ENCODE measurements at places on chromosomes 7 and 10.

DNA sequence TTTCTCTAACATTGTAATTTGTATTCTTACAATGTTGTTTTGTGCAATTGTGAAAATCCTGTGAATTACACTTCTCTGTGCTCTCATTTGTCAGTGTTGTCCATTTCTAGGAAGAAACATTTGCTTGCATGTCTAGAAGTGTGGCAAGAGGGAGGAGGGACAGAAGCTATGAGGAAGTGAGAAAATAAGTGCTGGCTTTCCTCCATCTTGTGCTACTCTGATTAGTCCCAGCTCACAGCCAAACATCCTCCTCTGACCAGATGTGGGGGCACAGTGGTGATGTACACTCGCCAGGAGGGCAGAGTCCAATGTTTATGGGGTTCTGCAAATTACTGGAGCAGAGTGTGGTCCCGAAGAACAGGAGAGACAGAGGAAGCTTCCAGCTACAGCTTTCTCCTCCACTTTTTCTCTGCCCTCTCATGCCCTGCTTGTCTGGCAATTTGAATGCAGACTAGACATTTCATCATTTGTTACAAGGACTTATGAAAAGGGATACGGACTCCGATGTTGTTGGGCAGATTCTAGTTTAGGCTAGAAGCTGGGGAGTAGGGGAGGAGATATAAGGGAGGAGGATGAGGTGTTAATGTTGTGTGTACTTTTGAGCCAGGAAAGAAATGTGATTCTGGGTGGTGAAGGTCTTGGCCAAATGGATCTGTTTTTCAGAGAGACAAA is 131.0 kb upstream of the C1GALT1 start:
- no peak for DNase-seq

DNA sequence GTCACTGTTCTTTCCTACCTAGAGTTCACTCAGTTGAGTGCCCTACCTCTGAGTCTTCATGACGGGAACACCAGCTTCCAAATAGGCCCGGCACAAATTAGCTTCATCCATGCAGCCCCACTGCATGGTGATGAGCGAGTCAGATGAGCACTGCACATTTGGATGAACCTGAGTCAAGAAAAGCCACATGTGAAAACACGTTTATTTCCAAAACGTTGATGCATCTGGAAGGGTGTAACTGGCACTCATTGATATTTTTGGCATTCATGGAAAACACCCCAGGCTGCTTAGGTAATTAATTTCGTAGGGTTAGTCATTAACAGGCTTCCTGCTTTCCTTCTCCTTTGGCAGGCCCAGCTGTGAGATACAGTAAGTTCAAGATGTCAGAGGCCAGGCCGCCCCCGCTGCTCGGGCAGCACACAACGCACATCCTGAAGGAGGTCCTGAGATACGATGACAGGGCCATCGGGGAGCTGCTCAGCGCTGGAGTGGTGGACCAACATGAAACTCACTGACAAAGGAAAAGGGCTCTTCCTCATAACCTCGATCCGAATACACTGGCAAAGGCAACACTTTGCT is 725.2 kb downstream of the SUGCT start:
- no peak for DNase-seq

GRCh38 chr10:117164592-117165537 is 26.8 kb upstream of the VAX1 start:
- DNase-seq, result no peak

DNA sequence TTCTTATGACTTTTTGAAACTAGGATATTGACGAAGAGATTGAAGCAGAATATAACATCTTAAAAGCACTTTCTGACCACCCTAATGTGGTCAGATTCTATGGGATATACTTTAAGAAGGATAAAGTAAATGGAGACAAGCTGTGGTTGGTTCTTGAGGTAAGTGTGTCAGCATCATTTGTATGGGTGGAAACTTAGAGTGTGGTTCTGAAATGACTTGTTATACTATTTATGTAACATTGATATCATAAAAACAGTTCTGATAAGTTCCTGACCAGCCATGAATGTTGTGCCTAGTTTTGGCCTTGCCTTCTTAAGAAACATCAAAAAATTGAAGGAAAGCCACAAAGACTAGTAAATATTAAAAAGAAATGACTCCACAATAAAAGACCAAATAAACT is 20.8 kb downstream of the MYO3A start:
- DNase-seq, result no peak

GRCh38 chr7:139658908-139659675 is 118.7 kb downstream of the HIPK2 start:
- no peak for DNase-seq

DNA sequence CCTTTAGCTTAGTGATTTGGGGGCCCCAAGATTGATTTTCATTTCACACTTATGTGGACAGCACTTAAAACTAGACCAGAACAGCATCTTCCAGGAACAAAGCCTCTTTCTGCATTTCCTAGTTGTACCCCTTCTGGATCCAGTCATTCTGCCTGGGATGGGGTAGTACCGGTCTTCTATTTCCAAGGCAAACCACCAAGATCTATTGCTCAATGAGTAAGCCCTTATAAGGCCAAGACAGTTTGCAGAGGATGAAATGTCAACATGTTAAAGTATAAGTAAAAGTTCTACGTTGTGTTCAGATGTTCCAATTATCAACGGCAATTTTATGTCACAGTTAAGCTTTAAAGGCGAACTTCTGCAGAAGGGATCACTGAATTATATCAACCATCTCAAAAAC is 106.9 kb upstream of the ZNF746 start:
- DNase-seq, result no peak

DNA sequence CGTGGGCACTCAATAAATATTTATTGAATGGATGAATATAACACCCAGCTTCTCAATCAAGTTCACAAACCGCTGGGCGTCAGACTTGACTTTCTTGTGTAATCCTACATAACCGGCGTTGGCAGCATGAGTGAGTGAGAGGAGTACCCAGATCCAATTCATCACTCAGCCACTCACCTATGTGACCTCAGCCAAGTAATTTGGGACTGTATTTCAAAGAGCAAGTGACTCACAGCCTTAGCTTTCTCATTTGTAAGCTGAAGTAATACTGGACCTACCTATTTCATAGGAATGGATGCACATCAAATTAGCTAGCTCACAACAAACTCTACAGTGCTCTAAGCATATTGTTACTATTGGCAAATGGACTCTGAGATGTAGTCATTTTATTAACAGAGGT is 53.8 kb upstream of the FAM204A start:
- no peak for DNase-seq

DNA sequence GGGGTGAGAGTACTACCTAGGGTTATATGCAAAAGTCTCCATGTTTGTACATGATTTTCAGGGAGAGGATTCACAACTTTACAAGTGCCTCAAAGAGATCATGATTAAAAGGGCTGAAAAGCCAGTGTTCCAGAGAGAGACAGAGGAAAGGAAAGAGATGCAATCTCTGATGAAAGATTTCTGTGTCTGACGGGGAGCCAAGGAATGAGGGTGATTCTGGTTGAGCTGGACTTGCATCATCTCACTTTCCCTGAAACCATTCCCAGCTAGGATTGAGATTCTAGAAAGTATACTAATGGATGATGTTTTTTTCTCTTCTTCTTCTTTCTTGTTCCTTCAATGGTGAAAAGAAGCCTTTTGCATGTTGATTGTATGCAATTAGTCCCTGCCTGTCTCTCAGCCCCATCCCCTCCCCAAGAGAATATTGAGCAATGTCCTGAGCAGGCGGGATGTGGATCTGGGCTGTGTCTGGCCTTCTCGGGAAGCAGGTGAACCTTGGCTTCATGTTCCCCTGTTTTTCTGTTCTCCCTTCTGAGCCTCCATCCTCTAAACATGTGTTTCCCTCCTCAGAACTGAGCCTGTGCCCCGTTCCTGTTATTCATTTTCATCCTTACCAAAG is 186.1 kb downstream of the ZNF365 start:
- no peak for DNase-seq

- DNase-seq, result no peak
Observed at GRCh38 chr10:4154191-4154715, 369.2 kb upstream of the KLF6 start.

- DNase-seq, result no peak
Observed at GRCh38 chr10:18664841-18665478, 5.7 kb downstream of the ARL5B start.

DNA sequence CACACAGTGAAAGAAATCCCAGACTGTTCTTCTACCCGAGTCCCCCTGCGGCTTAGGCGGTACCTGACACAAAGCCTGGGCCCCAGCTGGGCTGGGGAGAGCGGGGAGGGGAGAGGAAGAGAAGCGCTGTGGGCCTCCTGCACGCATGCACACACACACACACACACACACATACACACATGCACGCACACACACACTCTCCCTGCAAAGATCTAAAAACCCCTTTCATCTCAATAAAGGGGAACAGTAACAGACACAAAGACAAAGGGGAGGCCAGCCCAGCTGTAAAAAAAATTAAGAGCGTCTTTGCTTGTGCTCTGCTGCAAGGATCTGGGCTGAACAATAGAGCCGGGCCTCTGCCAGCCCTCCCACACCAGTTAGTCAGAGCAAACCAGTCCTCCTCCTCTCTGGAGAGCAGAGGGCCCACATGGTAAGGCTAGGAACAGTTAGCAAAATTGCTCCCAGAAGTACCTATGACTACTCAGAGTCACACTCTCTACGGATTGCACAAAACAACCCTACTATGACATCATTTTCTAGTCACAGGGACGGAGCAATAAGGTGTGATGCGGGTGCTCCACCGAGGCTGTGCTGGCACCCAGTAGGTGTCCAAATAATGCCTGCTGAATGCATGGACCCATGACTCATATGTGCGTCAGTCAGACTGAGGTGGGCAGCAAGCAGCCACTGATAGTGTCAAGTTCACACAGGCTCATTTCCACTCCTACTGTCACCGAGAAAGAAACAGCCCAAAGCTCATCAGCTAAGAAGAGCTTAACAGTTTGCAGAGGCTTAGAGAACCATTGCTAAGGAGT is 9.2 kb downstream of the ITPRIP start:
- DNase-seq, result peak; percentile 60

- no peak for DNase-seq
Observed at GRCh38 chr7:12130609-12131008, 80.5 kb upstream of the TMEM106B start.

DNA sequence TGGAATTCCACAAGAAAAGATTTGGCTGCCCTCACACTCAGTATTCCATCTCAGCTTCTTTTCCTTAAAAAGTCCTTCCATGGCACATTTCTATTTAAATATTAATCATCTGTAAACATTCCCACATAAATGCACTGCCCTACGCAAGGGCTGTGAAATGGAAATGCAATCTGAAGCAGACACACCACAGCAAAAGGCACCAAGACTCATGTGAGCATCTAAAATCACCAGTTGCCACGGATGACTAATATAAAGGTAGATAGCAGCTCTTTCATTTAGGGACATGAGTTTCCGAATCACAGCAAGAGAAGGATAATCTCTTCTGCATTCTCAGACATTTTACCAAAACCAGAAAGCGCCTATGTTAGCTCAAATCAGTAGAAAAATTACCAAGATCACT is 31.6 kb downstream of the COA1 start:
- no peak for DNase-seq

GRCh38 chr10:4784667-4785333 is 41.2 kb upstream of the AKR1E2 start:
- DNase-seq, result no peak

DNA sequence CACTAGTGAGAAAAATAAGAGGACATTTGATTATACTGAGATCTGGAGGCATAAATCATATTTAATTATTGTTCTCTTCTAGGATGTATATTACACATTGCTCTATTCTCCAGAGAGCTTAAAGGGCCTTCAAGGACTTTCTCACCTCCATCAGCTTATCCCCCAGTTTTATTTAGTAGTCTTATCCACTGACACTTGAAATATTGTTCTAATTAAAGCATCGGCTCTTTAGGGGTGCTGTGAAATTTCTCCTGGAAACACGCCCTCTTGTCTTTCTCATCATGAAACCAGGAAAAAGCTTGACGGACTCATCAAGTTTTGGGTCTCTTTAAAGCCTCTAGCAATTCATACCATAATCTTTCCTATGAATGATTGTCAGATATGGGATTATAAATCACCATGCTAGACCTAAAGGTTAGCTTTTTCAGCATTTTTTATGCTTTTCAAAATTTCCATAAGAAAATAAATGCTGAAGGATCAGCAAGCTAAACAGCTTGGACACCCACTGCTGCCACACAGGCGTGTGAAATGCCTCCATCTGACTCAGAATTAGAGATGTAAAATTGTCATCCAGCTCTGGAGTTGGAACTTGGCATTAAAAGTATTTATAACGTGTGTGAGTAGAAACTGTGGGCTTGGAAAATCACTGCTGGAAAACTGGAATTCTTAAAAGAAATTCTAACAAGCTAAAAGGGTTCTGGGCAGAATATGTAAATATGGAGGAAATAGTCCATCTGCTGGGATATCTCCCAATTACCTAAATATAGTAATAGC is 216.3 kb downstream of the CHRM2 start:
- no peak for DNase-seq

- DNase-seq, result no peak
Observed at GRCh38 chr7:44524811-44525388, 16.2 kb downstream of the NPC1L1 start.

DNA sequence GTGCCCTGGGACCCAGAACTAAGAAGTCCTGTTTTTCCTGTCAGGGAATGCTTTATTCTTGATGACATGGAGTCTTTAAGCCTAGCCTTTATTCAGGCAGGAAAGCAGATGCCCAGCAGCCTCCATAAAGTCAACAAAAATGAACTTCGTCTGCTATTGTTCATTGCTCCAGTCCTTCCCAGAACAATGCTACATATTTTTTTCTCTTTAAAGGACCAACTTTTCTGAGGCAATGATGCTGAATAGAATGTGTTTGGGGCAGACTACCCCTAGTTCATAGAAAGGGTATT is 47.6 kb upstream of the PDCD4 start:
- no peak for DNase-seq

DNA sequence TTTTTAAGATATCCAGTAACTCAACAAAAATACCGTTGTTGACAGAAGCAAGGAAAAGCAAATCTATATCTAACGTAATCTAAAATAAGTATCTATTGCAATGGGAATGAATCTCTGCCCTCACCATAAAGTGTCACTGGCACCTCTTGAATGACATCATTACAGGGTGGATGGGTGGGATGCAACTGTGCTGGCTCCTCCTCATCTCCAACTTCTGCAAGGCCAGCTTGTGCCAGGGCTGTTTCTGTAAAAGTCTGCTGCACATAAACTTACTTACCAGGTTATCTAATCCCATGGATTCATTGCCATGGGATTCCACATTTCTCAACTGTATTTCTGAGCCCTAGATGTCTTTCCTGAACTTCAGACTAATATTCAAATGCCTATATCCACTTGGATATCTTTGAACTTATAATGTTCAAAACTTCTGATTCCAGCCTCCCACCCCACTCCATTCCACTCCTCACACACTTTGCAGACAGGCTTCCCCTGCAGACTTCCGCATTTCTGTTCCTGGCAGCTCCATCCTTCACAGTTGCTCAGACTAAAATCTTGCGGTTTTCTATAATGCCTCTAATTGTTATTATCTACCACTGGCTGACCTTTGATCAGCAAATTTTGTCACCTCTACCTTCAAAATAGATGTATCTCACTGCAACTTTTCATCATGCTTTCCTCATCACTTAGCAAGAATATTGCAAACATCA is 10.7 kb downstream of the FGL2 start:
- DNase-seq, result no peak

DNA sequence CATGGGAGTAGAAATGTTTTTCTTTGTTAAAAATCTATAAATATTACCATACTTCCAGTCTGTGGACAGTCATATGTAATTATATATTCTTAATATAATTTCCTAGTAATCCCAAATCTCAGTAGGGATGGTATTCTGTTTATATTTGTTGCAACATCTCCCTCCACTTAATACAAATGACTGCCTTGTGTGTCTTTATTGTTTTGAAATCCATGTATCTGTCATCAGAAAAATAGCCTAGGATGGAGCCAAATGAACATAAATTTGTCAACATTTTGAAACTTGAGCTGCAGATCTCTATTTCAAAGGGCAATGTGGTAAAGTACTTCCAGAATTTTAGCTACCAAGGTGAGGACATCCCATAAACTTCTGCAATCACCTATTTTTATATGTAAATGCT is 290.7 kb downstream of the TSPAN12 start:
- no peak for DNase-seq

Measured in activated naive CD4-positive, alpha-beta T cell treated with anti-CD3 and anti-CD28 coated beads, Interleukin-2, amount 50 U/mL, for 72 hours (primary cell).